ENCODE measurements at places on chromosomes 6 and 20. TPM values are rescaled to one million over a fixed set of nuclear protein-coding genes. Genes with fewer than 3 reads are reported as not detected.
A peak's percentile ranks its signal among the peaks of the same experiment; 100 is the strongest.

- no peak for DNase-seq
These were observed 41.3 kb downstream of the GABRR2 start for GRCh38 chr6:89273816-89274215.

- DNase-seq, result no peak
These were observed 5.5 kb downstream of the EDN1 start for GRCh38 chr6:12295558-12296254.

KCNQ5 gene
- polyA plus RNA-seq, result 3.4 TPM

PNPLA1 gene
- 0.13 TPM for polyA plus RNA-seq

GRCh38 chr20:17463711-17464110 is 67.5 kb downstream of the BFSP1 start:
- no peak for DNase-seq

DNA sequence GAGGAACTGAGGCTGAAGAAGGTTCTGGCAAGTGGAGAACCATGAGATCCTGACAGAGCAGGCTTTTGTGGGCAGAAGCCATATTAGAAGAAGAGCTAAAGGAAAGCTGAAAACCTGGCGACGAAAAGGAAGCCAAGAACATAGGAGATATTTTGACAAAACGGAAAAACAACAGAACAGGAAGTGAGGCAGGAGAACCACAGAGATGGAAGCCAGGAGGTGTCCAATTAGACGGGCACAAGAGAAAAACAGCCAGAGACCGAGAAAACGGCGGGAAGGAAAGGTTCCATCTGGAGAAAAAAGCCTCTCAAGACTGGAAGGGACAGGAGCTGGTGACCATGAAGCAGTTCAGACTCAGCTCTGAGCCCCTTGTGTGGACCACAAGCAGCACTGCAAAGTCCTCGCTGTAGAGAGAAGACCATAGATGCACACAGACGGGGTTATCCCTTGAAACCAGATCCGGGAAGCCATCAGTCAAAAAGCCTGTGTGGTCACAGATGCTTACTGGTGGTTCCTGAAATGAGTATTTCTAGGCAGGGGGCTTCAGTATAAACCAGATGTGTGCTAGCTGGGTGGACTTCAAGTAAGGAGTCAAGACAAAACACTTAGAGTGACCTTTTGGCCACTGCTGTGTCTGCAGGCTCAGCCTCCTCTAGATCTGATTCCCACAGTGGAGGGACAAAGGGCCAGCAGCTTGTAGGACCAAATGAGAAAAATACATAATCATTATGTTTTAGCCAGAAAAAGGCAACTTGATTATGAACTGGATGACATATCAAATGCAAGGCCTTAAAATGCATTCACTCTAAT is 30.7 kb downstream of the SSR1 start:
- no peak for DNase-seq

PBOV1 gene
- 0.06 TPM for polyA plus RNA-seq

- no peak for DNase-seq
These were observed 38.8 kb downstream of the MRS2 start for GRCh38 chr6:24441599-24441904.

- no peak for DNase-seq
These were observed 38.7 kb upstream of the REV3L start for GRCh38 chr6:111521497-111522270.

PSORS1C2 gene
- not detected for polyA plus RNA-seq

DNA sequence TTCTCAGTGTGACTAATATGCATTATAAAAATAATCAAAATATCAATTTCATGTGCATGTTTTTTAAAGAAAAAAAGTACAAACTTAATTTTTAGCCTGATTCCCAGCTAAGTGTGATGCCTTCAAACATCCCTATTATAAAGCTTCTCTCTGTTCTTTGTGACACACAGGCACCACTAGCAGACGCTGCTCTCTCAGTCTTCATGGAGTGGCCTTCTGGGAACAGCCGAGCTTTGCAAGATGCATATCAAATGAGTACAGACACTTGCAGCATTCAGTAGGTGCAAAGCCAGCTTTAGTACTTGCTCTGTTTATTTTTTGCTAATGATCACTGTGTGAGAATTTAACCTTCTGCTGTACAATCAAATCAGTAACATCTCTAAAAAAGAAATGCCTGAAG is 340.0 kb downstream of the ADGRB3 start:
- no peak for DNase-seq

TBX18 gene
- polyA plus RNA-seq, result 0.87 TPM

- DNase-seq, result no peak
These were observed 228.7 kb downstream of the BCAS1 start for GRCh38 chr20:53841741-53842140.

GNAS-AS1 gene
- polyA plus RNA-seq, result 0.87 TPM

GRCh38 chr6:170444811-170445211 is 108.3 kb downstream of the PSMB1 start:
- DNase-seq, result no peak

- DNase-seq, result no peak
These were observed 21.3 kb downstream of the PRR18 start for GRCh38 chr6:166286839-166287271.

- no peak for DNase-seq
These were observed 19.0 kb downstream of the OR2H2 start for GRCh38 chr6:29603930-29604329.

GRCh38 chr20:14991023-14991422 is 653.6 kb upstream of the FLRT3 start:
- DNase-seq, result no peak

GRCh38 chr20:38825901-38826625 is 20.6 kb downstream of the PPP1R16B start:
- no peak for DNase-seq

CNR1 gene
- 0.10 TPM for polyA plus RNA-seq

DNA sequence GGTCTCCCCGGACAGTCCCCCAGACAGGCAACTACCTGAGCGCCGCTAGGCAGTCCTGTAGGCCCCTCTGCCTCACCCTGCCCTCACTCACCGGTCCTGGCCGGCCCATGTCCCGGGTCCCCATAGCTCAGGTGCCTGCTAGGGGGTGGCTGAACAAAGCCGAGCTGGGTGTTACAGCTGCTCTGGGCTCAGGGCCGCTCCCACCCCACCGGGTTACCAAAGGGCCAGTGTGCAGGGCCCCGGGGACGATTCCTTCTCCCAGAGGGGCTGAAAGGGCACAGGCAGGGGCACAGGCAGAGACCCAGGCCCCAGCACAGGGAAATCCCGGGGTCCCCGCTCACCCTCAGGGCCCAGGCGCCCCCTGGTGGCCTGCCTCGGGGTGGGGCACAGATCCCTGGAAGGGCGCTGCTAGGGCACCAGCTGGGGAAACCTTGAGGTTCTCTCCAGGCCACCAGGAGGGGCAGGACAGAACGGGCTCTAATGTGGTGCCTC is 118.4 kb downstream of the GRM4 start:
- peak; percentile 15 for DNase-seq
